ENCODE measurements at places on chromosomes 11 and 22.

DNA sequence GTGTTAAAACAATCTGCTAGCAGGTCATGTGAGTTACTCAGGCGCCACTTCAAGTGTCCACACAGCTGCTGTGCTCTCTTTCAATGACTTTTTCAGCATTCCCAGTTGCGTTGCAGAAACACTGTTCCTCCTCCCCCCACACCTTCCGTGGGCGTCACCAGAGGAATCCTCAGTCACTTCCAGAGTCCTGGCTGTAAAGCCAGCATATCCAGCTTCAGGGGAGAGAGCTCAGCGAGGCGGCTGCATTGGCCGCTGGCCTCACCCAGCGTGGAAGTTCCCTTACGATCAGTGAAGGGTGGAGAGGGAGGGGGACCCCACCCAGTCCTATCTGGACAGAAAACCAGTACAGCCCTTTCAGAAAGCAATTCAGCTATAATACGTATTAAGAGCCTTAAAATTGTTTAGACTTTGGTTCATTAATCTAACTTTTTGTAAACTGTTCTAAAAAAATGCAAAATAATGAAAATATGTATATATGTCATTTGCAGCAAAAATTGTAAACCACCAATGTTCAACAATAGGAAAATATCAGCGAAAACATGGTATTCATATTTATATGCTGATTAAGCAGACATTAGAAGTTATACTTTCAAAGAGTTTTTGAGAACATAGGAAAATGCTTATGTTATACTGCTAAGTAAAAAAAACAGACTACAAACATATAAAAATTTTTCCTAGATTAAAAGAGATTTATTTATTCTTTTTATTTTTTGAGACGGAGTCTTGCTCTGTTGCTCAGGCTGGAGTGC is 2.8 kb upstream of the ANO9 start:
- DNase-seq = no peak

DNA sequence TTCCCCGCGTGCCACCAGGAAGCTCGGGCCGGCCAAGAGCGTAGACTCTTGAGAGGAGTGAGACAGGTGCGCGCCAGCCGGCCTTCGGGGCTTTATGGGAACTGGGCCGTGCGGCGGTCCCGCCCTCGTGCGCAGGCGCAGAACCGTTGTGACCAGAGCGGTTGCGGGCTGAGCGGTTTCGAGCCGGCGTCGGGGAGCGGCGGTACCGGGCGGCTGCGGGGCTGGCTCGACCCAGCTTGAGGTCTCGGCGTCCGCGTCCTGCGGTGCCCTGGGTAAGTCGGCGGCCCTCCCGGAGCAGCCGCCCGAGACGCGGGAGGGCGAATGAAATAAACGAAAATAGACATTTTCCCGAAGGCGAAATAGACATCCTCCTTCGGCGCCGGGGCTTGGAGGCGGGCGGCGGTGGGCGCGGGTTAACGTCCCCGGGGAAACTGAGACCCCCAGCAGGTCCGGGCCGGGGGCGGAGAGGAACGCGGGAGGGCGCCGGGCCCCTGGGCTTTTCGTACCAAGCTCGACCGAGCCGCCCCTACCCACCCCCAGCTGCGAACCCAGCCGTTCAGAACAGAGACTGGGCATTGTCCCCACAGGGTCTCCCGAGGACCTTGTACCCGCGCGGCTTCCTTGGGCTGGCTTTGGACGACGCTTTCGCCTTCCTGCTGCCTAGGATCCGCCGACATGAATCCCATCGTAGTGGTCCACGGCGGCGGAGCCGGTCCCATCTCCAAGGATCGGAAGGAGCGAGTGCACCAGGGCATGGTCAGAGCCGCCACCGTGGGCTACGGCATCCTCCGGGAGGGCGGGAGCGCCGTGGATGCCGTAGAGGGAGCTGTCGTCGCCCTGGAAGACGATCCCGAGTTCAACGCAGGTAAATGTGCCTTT is at the start of gene ASRGL1:
TSS of gene ASRGL1 (plus strand) at position 146 of the 879 bp plus-strand sequence. CDS start at position 676, 530 bp downstream.
- no peak for DNase-seq

DNA sequence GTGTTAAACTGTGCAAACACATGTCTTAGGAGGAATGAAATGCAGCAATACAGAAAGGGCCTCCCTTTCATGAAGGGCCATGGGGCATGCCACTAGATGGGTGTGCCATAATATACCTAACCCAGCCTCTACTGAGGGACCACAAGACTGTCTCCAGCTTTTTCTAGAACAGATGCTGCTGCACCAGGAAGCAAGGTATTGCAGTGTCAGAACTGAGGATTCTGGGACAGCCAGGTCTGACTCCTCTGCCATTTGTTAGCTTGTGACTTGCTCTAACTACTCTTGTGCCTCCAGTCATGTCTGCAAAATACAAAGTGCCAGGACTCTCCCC is 53.2 kb downstream of the HIRA start:
- no peak for DNase-seq

DNA sequence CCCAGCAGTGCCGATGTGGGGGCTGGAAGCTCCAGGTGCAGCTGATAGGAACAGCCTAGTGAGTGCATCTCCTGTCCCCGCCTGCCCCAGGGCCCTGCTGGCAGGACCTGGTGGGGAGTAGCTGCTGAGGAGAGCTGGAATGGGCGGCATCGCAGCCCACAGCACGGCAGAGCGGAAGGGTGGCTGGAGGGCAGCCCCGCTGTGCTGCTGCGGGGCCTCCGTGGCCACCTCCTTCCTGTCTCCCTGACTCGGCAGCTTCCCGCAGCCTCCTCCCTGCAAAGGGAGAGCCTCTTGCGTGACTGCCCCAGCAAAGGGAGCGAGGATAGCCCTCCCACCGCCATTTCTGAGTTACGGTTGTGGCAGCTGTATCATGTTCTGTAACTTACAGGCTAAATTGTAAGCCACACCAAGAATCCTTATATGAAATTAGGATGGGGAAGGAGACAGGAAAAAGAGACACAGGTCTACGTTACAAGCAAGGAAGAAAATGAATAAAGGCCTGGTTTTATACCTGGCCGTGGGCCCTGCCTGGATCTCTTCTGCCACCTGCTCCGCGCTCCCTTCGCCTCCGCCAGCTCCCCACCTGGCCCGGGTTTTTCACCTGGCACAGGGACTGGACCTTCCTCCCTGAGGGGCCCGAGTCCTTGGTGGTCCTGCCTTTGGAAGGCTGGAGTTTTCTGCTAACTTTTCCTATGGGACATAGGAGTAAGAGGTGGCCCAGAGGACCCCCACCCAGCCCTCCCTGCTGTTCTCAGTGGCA is 10.0 kb downstream of the TPCN2 start:
- no peak for DNase-seq

All from Kasumi-1 (cell line).